Airway epithelial cell (primary cell): ENCODE measurements at places on chromosomes 2 and 18. TPM values are rescaled to one million over a fixed set of nuclear protein-coding genes. Genes with fewer than 3 reads are reported as not detected.

TTC32 gene
- total RNA-seq = 3.6 and 7.4 TPM in 2 replicates

DOCK10 gene
- 0.28 and 2.3 TPM in 2 replicates for total RNA-seq

UGT1A4 gene
- total RNA-seq = 0.33 TPM in 1 of 2 replicates, not detected in the other

ARHGEF4 gene
- 54.2 and 78.5 TPM in 2 replicates for total RNA-seq

ZBTB7C gene
- 2.6 and 3.5 TPM in 2 replicates for total RNA-seq

ANTXR1 gene
- 8.5 and 11.4 TPM in 2 replicates for total RNA-seq

HAAO gene
- total RNA-seq = not detected in 2 replicates

NDUFS1 gene
- 73.6 and 137 TPM in 2 replicates for total RNA-seq

SCN7A gene
- total RNA-seq = not detected in 2 replicates

DNAJC5G gene
- not detected in 2 replicates for total RNA-seq

DCDC2C gene
- total RNA-seq = not detected in 2 replicates

SCN9A gene
- total RNA-seq = 0.42 and 0.71 TPM in 2 replicates

MAP3K19 gene
- total RNA-seq = not detected in 2 replicates

CACNB4 gene
- total RNA-seq = 0.21 and 0.33 TPM in 2 replicates

POLR1A gene
- 18.8 and 22.1 TPM in 2 replicates for total RNA-seq

SERPINB4 gene
- 4.0 and 5.0 TPM in 2 replicates for total RNA-seq

NR4A2 gene
- total RNA-seq = 0.84 and 2.1 TPM in 2 replicates

ADD2 gene
- not detected in 2 replicates for total RNA-seq

PDCL3 gene
- total RNA-seq = 20.4 and 21.6 TPM in 2 replicates

INSIG2 gene
- 7.1 and 11.8 TPM in 2 replicates for total RNA-seq

BCL11A gene
- 9.3 and 10.8 TPM in 2 replicates for total RNA-seq

EVA1A gene
- total RNA-seq = 19.3 and 26.4 TPM in 2 replicates

BOLA3 gene
- 124 and 158 TPM in 2 replicates for total RNA-seq

ELOA2 gene
- not detected in 2 replicates for total RNA-seq

OSR1 gene
- total RNA-seq = 2.7 and 4.0 TPM in 2 replicates

CLIP4 gene
- total RNA-seq = 18.6 and 21.9 TPM in 2 replicates

RTP5 gene
- not detected in 2 replicates for total RNA-seq

KIF3C gene
- total RNA-seq = 11.6 and 15.1 TPM in 2 replicates

SNORC gene
- 0.88 and 1.4 TPM in 2 replicates for total RNA-seq

SCN2A gene
- total RNA-seq = 0.07 TPM in 1 of 2 replicates, not detected in the other

ASAP2 gene
- total RNA-seq = 15.3 and 21.3 TPM in 2 replicates

FTCDNL1 gene
- 0.09 TPM in 1 of 2 replicates, not detected in the other for total RNA-seq

RSAD2 gene
- not detected in 2 replicates for total RNA-seq

SPATA3 gene
- total RNA-seq = not detected in 2 replicates

GALR1 gene
- total RNA-seq = not detected in 2 replicates
